PC-3 (cell line): ENCODE measurements at places on chromosomes 1 and 21. TPM values are rescaled to one million over a fixed set of nuclear protein-coding genes. Genes with fewer than 3 reads are reported as not detected.

DNA sequence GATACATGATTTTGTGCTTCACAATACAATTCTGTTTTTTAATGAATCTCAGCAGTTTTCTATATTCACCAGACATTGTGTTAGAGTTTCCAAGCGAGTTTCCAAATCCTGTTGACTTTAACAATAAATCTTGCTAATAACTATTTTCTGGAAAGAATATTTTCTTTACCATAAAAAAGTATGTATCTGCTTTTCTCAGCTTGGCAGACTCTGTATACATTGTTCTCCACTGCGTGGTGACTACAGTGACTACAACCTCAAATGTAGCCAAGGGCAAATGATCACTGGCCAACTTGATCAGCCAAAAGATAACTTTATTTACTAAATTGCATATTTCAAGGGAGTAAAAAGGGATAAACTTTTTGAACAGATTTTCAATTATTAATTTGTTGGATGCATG lies 325.9 kb upstream of the ADAMTS5 start:
- no peak overlapping the region for H3K27ac ChIP-seq
- H3K36me3 ChIP-seq: no peaks in the 10 kb centered on the region
- H3K4me1 ChIP-seq: no peaks in the 10 kb centered on the region
- H3K27me3 ChIP-seq: no peaks in the 10 kb centered on the region

GRCh38 chr21:27548486-27548885 lies 581.6 kb upstream of the ADAMTS5 start:
- no peaks in the 10 kb centered on the region for H3K36me3 ChIP-seq
- no peaks in the 10 kb centered on the region for H3K27me3 ChIP-seq
- DNase-seq: no peak
- no peak overlapping the region for H3K27ac ChIP-seq
- H3K4me3 ChIP-seq: no peak overlapping the region
- no peaks in the 10 kb centered on the region for H3K4me1 ChIP-seq

GRCh38 chr21:27734146-27734545 lies 767.3 kb upstream of the ADAMTS5 start:
- H3K4me1 ChIP-seq: no peaks in the 10 kb centered on the region
- H3K4me3 ChIP-seq: no peak overlapping the region
- no peaks in the 10 kb centered on the region for H3K27me3 ChIP-seq

GRCh38 chr1:36352910-36353878 lies 29.7 kb upstream of the EVA1B start:
- H3K27me3 ChIP-seq: no peaks in the 10 kb centered on the region
- peak overlapping the region; percentile 92 for H3K27ac ChIP-seq
- H3K36me3 ChIP-seq: peaks cover 17% of the 10 kb centered on the region
- no peak overlapping the region for H3K4me3 ChIP-seq

- H3K27me3 ChIP-seq: no peaks in the 10 kb centered on the region
- H3K4me1 ChIP-seq: peaks cover 22% of the 10 kb centered on the region
Measured at GRCh38 chr1:26719205-26719604, 23.4 kb downstream of the ARID1A start.

- no peaks in the 10 kb centered on the region for H3K36me3 ChIP-seq
- no peaks in the 10 kb centered on the region for H3K27me3 ChIP-seq
- peak; percentile 65 for DNase-seq
- no peak overlapping the region for H3K27ac ChIP-seq
- H3K4me1 ChIP-seq: no peaks in the 10 kb centered on the region
Measured at GRCh38 chr1:206933333-206933945, 11.7 kb upstream of the FCMR start.

GRCh38 chr1:27601771-27602461 lies 2.0 kb downstream of the AHDC1 start:
- no peaks in the 10 kb centered on the region for H3K27me3 ChIP-seq
- H3K36me3 ChIP-seq: no peaks in the 10 kb centered on the region
- peak overlapping the region; percentile 27 for H3K27ac ChIP-seq
- peak overlapping the region; percentile 88 for H3K4me3 ChIP-seq

DNA sequence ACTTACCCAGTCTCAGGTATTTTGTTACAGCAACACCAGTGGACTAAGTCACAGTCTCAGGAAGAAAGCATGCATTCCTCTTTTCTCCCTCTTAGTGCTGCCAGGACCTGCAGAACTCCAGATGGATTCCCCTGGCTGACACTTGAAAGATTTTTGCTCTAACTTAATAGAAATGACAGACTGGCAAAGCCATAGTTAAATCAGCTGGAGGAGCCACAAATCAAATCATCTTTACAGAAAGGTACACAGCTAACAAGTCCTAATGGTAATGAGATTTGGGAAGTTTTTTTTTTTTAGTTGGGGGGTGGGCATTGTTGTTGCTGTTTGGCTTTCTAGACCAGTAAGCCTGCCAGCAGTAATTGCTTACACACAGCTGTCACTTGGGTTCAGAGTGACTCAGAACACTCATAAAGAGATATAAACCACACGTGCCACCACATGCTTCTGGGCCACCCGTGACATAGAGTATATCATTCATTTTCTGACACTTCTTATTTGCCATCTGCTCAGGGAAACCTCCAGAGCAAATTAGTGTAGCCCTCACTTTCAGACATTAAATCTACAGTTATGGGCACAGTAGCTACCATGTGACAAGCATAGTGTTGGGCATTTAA lies 72.4 kb downstream of the FH start:
- no peaks in the 10 kb centered on the region for H3K27me3 ChIP-seq
- H3K36me3 ChIP-seq: peaks cover 4% of the 10 kb centered on the region; the same call in 1 of the 2 replicates
- H3K4me1 ChIP-seq: peaks cover 6% of the 10 kb centered on the region; the same call in 1 of the 2 replicates
- peak; percentile 56 for DNase-seq
- H3K4me3 ChIP-seq: no peak overlapping the region

- H3K36me3 ChIP-seq: peaks cover 2% of the 10 kb centered on the region; the same call in 1 of the 2 replicates
- H3K4me3 ChIP-seq: no peak overlapping the region
- DNase-seq: peak; percentile 27
- H3K27ac ChIP-seq: no peak overlapping the region
Measured at GRCh38 chr1:218666263-218666662, 321.1 kb downstream of the TGFB2 start.

- no peaks in the 10 kb centered on the region for H3K36me3 ChIP-seq
- DNase-seq: no peak
- H3K4me3 ChIP-seq: no peak overlapping the region
- H3K4me1 ChIP-seq: no peaks in the 10 kb centered on the region
- H3K27me3 ChIP-seq: no peaks in the 10 kb centered on the region
Measured at GRCh38 chr1:52111492-52111891, 30.4 kb upstream of the ZFYVE9 start.

DNA sequence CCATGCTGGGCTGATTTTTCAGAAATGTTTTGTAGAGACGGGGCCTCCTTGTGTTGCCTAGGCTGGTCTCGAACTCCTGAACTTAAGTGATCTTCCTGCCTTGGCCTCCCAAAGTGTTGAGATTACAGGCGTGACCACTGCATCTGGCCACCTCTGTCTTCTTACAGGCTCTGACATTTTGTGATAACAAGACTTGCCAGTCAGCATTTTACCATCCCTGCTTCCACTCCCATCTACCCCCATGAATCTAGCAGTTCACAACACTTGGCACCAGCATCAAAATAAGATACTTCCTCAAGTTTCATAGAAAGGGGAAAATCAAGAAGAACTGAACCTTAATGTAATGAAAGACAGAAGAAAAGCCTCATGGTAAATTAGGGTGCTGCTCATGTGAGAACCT lies 32.4 kb downstream of the SLC35F3 start:
- H3K27ac ChIP-seq: no peak overlapping the region
- no peaks in the 10 kb centered on the region; the same call in 1 of the 2 replicates for H3K36me3 ChIP-seq
- H3K4me1 ChIP-seq: no peaks in the 10 kb centered on the region
- no peak for DNase-seq
- no peaks in the 10 kb centered on the region for H3K27me3 ChIP-seq

- H3K27ac ChIP-seq: no peak overlapping the region
- DNase-seq: no peak
- H3K36me3 ChIP-seq: no peaks in the 10 kb centered on the region
- no peak overlapping the region for H3K4me3 ChIP-seq
- H3K27me3 ChIP-seq: no peaks in the 10 kb centered on the region
Measured at GRCh38 chr1:177302357-177303044, 131.7 kb downstream of the BRINP2 start.

DNA sequence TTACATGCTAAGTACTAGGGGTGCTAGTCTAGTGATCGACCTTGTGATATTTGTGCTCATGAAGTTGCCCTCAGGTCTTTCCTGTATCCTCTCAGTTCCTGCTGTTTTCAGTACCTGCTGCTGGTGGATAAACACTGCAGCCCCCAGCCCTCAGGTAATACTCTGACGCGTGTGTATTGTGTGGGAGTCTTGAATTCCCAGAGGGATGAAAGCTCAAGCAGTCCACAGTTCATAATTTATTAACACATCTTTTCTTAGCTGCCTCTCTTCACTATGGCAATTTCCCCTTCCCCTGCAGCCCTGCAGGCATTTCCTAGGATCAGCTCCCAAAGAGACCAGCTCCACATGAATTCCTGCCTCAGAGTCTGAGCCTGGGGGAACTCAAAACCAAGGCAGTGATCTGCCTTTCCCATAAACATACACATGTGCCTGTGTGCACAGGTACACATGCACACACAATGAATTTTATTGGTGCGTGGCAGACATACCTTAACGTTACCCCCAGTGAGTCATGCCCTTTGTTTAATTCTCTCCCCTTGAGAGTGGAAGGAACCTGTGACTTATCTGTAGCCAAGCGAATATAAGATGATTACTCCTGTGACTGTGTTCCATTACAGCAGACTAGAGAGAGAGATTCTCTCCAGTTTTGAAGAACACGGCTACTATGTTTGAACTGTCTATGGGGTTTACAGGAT lies 14.1 kb upstream of the HMGCS2 start:
- no peak overlapping the region for H3K4me3 ChIP-seq
- peak overlapping the region; percentile 49 for H3K27ac ChIP-seq
- H3K4me1 ChIP-seq: peaks cover 67% of the 10 kb centered on the region
- DNase-seq: peak; percentile 89
- H3K36me3 ChIP-seq: no peaks in the 10 kb centered on the region

- no peak overlapping the region for H3K4me3 ChIP-seq
- H3K27ac ChIP-seq: no peak overlapping the region
- 0 out of 2 replicates have a peak, but pooled peaks cover 3% of the 10 kb centered on the region for H3K36me3 ChIP-seq
- no peak for DNase-seq
- no peaks in the 10 kb centered on the region for H3K27me3 ChIP-seq
Measured at GRCh38 chr1:39952359-39953110, 2.4 kb upstream of the MFSD2A start.

- no peaks in the 10 kb centered on the region for H3K4me1 ChIP-seq
- H3K27ac ChIP-seq: no peak overlapping the region
- H3K36me3 ChIP-seq: no peaks in the 10 kb centered on the region
- H3K4me3 ChIP-seq: no peak overlapping the region
Measured at GRCh38 chr1:157852476-157852875, 10.9 kb upstream of the CD5L start.

DNA sequence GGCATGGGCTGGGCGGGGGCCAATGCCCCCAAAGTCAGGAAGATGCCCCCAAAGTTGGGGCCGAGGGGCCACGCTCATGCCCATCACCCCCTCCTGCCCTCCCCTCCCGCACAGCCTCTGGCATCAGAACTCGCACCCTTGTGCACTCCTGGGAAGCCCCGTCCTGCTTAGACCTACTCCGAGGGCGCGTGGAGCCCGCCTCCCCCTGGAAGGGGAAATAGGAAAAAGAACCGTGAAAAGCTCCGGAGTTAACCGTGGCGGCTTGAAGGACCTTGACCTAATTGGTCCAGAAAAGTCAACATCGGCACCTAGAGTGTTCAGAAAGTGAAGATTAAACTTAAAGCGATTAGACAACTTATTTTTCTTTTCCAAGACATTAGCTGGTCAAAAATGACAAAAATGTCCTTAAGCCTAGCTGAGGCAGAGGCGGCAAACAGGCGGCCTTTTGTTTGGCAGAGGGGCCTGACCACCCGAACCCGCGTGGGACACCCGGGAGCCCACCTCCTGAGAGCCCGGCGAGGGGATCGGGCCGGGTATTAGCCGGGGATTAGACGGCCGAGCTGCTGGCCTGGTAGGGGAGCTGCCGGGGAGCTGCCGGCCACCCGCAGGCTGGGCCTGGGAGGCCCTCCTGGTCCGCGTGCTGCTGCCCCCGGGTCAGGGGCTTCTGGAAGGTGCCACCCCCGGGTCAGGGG lies 65.5 kb downstream of the PRDM16 start:
- H3K27me3 ChIP-seq: peaks cover 100% of the 10 kb centered on the region
- no peaks in the 10 kb centered on the region for H3K36me3 ChIP-seq
- H3K4me1 ChIP-seq: 0 out of 2 replicates have a peak, but pooled peaks cover 6% of the 10 kb centered on the region
- H3K4me3 ChIP-seq: no peak overlapping the region
- no peak for DNase-seq

DNA sequence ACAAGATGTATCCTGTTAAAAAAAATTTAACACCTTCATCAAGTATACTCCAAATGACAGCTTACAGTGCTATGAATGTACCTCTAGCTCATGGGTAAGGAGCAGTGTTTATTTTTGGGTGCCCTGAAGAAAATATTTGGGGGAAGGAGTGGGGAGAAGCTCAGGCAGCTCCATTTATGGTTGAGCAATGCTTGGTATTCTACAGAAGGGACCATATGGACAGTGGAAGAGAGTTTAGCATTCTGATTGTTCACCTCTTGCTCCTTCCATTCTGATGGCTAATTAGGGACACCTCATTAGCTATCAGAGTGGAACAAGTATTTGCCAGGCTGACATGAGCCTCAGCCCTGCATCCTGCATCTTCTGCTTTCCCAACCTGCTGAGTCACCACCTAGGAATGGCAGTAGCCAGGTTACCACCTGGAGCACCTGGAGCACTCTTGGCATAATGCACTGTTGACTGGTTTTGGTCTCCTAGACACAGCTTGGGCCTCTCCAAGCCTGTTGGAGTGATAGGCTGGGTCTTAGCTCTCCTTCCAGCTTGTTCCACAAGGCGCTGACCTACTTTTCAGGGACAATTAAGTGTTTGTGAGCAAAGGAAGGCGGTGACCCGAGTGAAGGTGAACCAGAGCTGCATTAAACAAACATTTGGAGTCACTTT lies 62.0 kb upstream of the MACF1 start:
- H3K27ac ChIP-seq: peak overlapping the region; percentile 35
- peak; percentile 93 for DNase-seq
- no peak overlapping the region for H3K4me3 ChIP-seq

- H3K27ac ChIP-seq: no peak overlapping the region
- peaks cover 18% of the 10 kb centered on the region for H3K4me1 ChIP-seq
- no peak overlapping the region for H3K4me3 ChIP-seq
- no peaks in the 10 kb centered on the region for H3K36me3 ChIP-seq
- no peak for DNase-seq
Measured at GRCh38 chr1:10671090-10671489, 125.4 kb downstream of the CASZ1 start.

The SFN gene
- 411 and 577 TPM in 2 replicates for total RNA-seq

The RRP15 gene
- total RNA-seq: 25.6 and 39.3 TPM in 2 replicates

The FLG2 gene
- total RNA-seq: not detected in 2 replicates

The ARTN gene
- total RNA-seq: 35.5 and 36.0 TPM in 2 replicates

The RCAN1 gene
- 24.2 and 26.2 TPM in 2 replicates for total RNA-seq

The BTBD8 gene
- 2.1 and 3.9 TPM in 2 replicates for total RNA-seq

The PCAT6 gene
- total RNA-seq: 0.26 and 1.7 TPM in 2 replicates

The BPNT1 gene
- 40.7 and 49.7 TPM in 2 replicates for total RNA-seq

The HSD3B2 gene
- total RNA-seq: not detected in 2 replicates

The CLCNKB gene
- not detected in 2 replicates for total RNA-seq

The C1orf185 gene
- total RNA-seq: not detected in 2 replicates

The TNFRSF8 gene
- 0.12 TPM in 1 of 2 replicates, not detected in the other for total RNA-seq

The BARHL2 gene
- total RNA-seq: not detected in 2 replicates

The LCE1A gene
- total RNA-seq: not detected in 2 replicates

The HSPG2 gene
- 35.1 and 56.0 TPM in 2 replicates for total RNA-seq
